ENCODE measurements at places on chromosomes 1 and 21.

- DNase-seq: no peak
These were observed 131.7 kb downstream of the BRINP2 start for GRCh38 chr1:177302357-177303044.

GRCh38 chr1:160258177-160258798 is 4.1 kb downstream of the DCAF8 start:
- DNase-seq: no peak

DNA sequence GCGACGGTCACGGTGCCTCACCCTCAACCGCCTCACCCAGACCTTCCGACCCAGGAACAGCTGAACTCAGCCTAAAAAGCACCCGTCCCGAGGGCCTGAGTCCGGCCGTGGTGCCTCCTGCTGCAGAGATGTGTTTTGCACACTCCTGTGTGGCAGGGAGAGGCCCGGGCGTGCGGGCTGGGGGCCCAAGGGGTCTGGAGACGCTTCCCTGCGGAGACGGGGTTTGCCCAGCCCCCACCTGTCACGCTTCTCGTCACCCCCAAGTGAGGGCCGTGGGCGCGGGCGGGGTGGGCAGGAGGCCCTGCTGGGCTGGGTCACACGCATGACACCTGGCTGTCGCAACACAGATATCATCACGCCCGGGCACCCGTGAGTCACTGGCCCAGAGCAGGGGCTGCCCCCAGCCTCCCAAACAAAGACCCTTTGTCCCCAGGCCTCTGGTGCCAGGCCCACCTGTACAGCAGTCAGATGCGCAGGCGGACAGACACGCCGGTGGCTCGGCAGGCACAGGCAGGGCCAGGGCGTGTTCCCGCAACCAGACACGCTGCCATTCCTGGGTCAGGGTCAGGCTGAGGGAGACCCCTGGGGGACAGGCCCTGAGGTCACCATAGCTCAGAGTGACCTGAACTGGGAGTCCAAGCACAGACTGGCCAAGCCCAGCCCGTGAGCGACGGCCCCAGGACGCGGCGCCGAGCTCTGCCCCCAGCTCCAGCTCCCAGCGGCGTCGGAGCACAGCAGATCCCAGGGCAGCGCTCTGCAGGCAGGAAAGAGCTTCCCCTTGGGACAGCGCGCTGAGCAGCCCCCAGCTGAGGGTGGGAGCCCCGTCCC is 6.1 kb downstream of the B3GALT6 start:
- DNase-seq: no peak

DNA sequence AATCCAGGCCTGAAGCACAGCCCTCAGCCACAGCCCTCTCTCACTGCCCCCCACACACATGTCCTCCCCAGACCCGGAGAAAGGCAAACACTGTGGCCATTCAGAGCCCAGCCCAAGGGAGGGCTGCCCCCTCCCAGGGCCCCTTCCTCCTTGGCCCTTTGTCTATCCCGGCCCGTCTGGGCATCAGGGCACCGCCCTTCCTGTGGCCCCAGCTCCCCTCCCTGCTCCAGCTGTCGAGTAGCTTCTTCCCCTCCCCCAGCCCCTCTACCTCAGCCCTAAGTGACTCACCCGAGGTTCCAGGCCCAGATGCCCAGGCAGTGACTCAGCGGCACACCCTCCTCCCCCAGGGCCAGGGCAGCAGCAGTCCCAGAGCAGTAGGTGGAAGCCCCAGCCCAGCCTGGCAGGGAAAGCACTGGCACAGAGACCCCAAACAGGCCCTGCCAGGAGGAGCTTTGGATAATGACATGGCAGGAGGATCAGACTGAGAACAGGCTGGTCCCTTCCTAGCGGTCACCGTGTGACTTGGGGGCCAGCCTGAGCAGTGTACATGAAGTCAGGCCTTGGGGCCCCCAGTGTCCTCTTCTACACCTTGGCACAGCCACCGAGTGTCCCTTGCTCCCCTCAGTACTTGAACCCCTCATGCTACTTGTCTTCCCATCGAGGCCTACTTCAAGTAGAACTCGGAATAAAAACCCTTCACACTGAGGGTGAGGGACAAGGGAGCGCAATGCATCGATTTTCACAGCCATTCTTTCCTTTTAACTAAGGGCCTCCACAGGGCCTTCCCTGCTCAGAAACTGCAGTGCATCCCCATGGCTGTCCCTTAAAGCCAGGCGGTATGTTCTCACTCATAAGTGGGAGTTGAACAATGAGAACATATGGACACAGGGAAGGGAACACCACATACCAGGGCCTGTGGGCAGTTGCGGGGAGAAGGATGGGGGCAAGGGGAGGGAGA is 1.0 kb upstream of the S100A2 start:
- DNase-seq: peak; percentile 77

GRCh38 chr1:11061652-11062365 is 2.0 kb upstream of the SRM start:
- DNase-seq: no peak

DNA sequence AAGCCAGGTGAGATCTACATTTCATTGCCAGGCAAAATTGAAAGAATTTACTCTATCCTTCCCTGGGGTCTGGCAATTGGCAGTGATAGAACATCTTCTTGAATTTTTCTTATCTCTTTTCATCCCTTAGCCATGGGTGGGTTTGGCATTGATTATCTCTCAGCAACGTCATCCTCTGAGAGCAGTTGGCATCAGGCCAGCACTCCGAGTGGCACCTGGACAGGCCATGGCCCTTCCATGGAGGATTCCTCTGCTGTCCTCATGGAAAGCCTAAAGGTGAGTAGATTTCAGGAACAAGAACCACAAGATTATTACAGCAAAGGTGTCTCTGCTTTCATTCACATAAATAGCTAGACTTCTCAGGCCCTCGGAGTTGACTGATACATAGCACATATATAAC is 39.3 kb downstream of the NCF2 start:
- DNase-seq: no peak

GRCh38 chr1:151644001-151644400 is 32.2 kb downstream of the SNX27 start:
- DNase-seq: no peak

GRCh38 chr1:86155051-86155806 is 1.3 kb downstream of the COL24A1 start:
- DNase-seq: no peak

- no peak for DNase-seq
These were observed 369.5 kb upstream of the BRINP3 start for GRCh38 chr1:190847166-190847565.

DNA sequence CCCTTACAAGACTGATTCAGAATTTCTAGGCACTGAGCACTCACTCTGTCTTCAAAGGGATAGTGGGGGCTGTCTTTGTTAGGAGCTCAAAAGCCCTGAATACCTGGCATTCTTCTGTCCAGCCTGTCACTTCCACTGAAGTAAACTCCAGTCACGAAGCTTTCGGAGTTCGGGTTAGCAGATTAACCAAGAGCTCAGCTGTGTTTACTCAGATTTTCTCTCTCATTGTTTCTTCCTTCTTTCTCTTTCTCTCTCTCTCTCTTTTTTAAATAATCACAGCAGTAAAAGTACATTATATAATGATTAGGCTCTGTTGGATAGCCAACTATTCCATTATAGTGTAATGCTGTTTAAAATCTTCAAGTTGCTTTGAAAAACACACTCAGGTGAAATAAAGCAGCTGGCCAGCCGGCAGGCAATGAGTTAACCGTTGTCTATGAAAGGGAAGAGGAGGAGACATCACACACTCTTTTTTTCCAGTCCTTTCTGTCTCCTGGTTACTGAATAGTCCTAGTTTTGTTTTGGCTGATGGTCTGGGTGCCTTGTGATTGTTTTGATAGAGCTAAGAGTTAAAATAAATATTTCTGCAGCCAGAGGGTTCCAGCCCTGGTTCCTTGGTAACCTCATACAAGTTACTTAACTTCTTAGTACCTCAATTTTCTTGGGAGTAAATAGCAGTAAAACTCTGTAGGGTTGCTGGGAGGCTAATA is 89.8 kb downstream of the ADSS2 start:
- DNase-seq: no peak

DNA sequence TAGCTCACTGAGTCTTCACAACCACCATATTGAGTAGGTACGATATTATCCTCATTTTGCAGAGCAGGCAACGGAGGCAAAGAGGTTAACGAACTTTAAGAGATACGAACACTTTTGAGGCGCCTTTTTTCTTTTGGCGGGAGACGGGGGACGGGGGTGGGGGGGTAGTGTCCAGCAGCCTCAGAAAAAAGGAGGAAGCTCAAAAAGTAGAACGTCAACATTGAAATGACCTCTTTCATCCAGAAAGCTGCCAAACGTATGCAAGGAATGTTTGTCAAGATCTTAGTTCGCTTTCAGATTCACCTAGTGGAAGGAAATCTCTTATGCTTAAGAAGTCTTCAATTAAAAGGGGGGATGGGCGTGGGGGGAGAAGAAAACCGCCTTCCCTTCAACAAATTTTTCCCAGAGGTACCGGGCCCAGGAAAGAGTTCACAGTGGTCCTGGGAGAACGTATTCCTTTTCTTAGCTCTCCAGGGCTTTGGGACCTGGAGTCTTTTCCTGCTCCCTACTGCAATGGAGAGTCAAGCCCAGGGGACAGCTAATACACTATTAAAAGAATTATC is 1.1 kb upstream of the PCAT6 start:
- DNase-seq: no peak

DNA sequence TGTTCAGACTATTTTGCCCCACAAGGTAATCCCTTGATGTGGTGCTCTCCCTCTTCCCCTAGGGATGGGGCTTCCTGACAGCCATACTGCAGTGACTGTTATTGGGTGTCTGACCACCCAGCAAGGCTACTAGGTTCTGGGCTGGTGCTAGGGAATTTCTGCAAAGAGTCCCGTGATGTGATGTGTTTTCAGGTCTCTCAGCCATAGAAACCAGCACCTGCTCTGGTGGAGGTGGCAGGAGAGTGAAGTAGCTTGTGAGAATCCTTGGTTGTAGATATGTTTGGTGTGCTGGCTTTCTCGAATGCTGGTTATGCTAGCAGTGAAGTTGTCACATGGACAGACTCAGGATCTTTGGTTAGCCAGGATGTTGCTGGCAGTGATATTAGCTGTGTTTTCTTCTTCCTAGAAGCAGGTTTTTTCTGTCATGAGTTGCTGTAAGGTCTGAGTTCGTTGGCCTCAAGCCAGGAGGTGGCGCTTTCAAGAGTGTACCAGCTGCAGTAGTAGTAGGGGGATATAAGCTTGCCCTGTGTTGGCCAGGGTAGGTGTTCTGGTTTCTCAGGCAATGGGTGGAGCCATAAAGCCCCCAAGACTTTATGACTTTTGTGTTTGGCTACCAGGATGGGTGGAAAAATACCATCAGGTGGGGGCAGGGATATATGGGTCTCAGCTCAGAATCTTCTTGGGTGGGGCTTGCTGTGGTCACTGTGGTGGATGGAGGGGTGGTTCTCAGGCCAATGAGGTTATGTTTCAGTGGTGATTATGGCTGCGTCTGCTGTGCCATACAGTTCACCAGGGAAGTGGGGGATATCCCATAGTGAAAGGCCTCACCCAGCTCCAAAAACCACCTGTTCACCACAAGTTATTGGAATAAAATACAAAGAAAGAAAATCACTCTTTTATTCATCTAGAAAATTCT is 1112.3 kb downstream of the KCNT2 start:
- no peak for DNase-seq

- no peak for DNase-seq
These were observed 66.8 kb upstream of the SLC25A33 start for GRCh38 chr1:9472386-9473031.

GRCh38 chr1:90192408-90192807 is 197.5 kb downstream of the ZNF326 start:
- no peak for DNase-seq

DNA sequence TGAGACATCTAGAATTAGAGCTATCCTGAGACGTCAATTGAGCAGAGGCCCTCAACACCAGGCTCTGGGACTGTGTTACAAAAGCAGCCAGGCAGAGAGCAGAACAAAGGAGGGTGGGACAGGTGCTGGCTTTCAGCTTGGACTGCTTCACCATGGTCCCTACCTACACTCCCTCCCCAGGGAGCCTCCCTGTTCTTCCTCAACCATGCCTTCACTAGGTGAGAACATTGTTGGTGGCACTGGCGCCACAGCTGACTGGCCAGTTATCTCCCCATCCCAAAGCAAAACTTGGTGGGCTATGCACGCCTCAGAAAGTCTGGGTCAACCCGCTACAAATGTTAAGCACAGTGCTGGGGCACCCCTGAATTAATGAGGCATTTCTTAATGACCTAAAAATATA is 87.8 kb downstream of the NMNAT2 start:
- DNase-seq: no peak

DNA sequence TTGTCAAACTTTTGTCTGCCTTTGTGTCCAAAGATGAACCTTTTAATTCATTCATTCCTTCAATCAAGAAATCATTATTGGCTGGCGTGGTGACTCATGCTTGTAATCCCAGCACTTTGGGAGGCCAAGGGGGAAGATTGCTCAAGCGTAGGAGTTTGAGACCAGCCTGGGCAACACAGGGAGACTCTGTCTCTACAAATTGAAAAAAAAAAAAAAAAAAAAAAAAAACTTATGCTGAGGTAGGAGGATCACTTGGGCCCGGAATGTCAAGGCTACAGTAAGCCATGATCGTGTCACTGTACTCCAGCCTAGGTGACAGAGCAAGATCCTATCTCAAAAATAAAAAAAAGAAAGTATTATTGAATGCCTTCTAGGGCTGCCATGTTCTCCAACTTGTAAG is 51.3 kb upstream of the CXADR start:
- no peak for DNase-seq

DNA sequence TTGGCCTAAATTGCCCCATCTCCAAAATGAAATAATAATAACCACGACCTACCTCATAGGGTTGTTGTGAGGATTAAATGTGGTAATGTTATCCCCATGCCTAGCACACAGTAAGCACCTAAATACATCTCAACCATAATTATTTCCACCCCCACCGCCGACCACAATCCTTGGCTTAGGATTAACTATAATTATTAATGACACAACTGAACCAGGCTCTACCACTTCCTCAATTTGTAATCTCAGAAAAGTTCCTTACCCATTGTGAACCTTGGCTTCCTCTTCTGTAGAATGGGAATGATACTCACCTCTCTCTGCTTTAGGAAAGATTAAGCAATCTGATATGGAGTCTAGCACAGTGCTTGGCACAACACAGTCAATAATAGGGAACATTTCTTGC is 44.3 kb upstream of the TACSTD2 start:
- no peak for DNase-seq

DNA sequence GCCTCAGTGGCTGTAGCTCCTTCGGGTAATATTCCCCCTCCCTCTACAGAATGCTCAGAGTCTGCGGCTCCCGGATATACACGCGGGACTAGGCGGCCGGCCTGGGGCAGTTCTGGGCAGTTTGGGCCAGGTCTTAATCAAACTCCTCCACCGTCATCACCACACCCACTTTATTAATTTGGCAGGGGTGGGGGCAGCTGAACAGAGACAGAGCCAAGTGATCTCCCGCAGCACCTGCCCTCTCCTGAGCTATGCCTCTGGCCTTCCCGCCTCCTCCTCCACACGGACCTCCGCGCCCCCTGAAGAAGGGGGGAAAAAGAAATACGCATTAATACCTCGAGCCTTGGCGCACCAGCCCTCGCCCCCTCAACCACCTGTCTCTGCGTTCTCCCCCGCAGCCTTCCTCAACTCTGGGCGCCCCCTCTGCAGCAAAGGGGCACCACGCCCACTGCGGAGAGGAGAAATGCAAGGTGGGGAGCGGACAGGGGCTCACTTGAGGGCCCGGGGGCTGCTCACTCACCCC is 42.6 kb downstream of the CD34 start:
- no peak for DNase-seq

- DNase-seq: no peak
These were observed 999 bp downstream of the THAP3 start for GRCh38 chr1:6625584-6626149.

Data from stimulated activated CD4-positive, alpha-beta T cell treated with anti-CD3 and anti-CD28 coated beads, TNF-alpha, amount 100 ng/mL, for 1 hour (primary cell).